ENCODE measurements at places on chromosomes 6 and 20.

GRCh38 chr6:32882879-32883250 is 28.9 kb downstream of the PSMB9 start:
- DNase-seq, result no peak

- no peak for DNase-seq
These were observed 851.2 kb upstream of the EYS start for GRCh38 chr6:66558189-66558588.

- DNase-seq, result no peak
These were observed 57.4 kb upstream of the TTPAL start for GRCh38 chr20:44418069-44418905.

GRCh38 chr6:139710556-139710955 is 336.1 kb upstream of the CITED2 start:
- DNase-seq, result no peak

GRCh38 chr6:13417431-13417830 is 70.0 kb downstream of the GFOD1 start:
- no peak for DNase-seq

DNA sequence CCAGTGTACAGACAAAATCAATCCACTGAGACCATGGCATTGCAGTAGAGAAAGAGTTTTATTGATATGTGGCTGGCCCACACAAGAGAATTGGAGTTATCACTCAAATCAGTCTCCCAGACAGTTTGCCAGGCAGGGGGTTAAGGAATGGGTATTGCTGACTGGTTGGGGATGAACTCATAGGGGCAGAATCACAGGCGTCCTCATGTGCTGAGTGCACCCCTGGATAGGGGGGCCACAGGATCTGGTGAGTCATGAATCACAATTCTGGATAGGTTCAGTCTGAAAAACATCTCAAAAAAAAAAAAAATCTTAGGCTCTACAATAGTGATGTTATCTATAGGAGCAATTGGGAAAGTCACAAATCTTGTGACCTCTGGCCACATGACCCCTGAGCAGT is 29.5 kb upstream of the ILRUN start:
- DNase-seq, result no peak

GRCh38 chr6:93104195-93104817 is 315.1 kb downstream of the EPHA7 start:
- no peak for DNase-seq

DNA sequence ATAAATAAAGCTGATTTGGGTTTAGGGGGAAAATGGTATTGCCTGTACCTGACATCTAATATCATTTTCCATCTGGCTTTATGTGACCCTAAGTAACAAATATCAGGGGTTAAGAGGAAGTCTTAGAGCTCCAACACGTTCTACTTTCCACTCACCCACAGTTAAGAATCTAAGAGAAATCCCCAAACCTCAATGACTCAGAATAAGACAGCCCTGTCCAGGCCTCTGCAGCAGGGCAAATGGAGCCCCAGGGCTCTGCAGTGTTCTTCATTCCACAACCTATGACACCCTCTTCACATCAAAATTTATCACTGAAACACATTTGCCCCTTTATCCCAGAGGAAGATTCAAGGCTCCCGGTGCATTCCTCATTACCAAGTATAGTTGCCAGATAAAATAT is 20.3 kb upstream of the TENT5A start:
- DNase-seq, result no peak

DNA sequence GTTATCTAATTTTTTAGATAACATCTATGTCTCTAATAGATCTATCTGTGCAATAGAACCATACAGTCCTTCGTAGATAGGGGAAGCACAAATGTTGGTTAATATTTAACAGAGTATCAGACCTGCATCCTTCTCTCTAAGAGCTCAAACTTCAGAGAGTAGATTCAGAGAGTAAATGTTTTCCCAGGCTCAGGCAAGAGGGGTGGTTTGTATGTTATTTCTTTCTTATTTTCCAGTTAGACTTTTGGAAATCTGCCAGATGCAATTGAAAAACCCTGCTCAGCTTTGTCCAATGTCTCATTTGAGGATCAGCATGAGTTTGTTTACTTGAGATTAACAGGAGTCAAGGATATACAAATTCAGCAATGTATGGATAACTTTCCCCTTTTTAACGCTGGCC is 361.9 kb downstream of the BCKDHB start:
- no peak for DNase-seq

DNA sequence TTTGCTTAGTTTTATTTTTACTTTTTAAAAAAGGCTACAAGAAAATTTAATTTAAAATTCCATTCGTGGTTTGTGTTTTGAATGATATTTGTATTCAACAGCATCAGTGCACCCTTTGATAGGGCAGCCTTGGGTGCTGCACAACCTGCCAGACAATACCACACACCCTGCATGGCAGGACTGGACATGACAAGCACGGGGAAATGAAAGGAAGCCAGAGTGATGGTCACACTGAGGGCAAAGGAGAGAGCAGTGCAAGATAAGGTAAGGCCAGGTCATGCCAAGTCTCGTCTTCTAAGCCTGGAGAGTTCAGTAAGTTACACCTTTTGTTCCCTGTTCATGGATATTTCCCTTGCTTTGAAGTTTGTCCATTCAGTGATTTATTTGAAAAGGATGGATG is 103.0 kb downstream of the ALDH8A1 start:
- no peak for DNase-seq

GRCh38 chr20:53826597-53827291 is 233.1 kb upstream of the ZNF217 start:
- no peak for DNase-seq

- no peak for DNase-seq
These were observed 102.2 kb downstream of the DACT2 start for GRCh38 chr6:168217216-168217879.

DNA sequence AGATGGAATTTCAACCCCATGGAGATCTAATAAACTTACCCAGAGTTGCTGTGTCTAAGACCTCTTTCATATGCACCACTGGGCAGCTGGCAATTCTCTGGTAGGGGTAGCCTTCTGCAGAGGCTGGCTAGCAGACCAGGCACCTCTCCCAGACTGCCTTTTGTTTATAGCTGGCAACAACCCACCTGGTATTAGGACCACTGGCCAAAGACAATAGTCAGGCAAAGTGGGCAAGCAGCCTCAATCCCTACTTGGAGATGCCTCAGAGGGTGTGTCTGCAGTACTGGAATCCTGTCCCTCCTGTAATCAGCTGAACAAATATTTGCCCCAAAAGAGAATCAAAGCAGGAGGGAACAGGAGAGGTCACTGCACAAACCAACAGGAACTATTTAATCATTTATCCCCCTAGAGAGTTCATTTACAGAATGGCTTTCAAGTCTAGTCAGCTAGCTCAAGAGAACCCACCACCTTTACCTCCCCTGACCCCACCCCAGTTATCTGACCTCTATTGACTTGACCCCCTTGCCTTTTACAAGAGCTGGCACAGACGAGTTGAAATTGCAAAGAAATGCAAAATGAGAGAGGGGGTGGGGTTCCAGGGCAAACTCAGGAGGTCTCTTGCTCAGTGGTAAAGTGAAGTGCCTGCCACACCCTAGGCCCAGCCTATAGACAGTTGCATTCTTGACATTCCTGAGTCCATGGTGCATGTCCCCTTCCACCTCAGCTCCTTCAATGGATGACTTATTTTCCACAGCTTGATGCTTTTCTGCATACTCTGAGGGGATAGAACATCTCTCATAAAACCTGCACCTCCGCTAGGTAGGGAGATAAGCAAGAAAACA is 2.8 kb downstream of the BCL2L1 start:
- no peak for DNase-seq

GRCh38 chr6:22306741-22307466 is 10.1 kb upstream of the PRL start:
- no peak for DNase-seq

GRCh38 chr6:44462335-44462734 is 74.8 kb downstream of the CDC5L start:
- DNase-seq, result no peak

DNA sequence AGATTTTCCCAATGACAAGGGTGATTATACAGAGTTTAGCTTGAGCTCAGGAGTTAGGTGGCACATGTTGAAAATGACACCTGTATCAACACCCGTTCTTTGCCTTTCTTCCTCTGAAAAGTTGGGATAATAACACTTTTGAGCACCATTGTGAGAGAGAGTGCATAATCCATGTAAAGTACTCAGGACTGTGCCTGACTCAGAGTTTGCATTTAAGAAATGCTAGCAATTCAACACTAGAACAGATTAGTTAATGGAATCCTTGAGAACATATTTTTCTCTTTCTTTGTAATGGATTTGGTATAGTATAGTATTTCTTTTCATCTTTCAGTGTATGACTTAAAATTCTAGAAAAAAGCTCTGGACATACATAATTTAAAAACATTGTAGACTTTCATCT is 449.2 kb downstream of the GJA1 start:
- no peak for DNase-seq

DNA sequence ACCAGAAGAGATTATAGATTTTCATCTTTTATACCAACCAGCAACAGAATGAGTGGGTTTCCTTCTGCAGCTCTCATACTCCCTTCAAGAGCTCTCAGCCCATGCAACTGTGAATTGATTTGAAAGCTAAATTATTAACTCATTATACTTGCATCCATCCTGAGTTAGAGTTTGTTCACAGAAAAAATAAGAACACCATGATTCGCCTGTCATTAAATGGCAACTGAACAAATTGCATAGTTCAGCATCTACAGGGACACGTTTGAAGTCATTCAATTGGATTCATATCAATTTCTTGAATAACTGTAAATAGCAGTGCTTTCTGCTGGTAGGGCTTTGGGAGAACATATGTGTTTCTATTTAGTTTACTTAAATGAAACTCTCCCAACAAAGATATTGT is 65.7 kb downstream of the NKAIN2 start:
- DNase-seq, result no peak

DNA sequence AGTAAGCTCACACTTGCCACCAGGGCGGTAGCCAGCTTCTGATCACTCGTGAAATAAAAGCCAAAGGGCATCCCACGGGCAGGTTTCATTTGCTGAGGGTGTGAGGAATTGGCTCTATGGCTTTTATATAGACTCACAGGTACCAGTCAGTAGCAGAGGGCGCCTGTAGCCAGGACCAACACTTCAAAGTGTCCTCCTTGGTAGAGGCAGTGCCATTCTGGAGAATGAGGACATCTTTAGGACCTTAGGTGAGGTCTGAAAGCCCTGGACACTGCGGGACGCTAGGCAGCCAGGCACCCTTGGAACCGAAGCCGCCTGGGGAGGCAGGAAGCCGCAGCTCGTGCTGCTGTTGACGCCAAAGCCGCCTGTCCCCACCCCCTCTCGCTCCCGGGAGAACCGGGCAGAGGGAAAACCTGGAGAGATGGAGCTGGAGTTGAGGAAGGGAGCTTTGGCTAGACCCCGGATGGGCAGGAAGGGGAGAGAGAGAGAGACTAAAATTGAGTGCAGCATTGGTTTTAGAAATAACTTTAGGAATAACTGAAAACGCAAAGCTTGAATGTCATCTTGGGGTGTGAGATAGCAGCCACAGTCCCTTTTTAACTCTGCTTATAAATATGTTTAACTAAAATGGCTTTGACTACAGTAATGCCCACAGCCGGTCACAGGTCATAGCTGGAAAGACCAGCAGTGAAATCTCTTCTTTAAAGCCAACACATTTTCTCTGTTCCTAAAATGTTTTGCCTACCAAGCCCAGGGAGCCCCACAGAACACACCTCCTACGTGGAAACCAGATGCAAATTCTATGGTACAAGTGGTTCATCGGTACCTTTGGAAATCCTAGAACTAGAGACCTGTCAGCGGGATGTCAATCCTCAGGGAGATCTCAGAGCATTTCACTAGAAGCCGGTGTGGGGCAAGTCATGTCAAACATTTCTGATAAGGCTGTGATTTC is 128.5 kb upstream of the CDYL start:
- DNase-seq, result no peak

GRCh38 chr6:90295854-90296340 is 746 bp downstream of the BACH2 start:
- DNase-seq, result peak; percentile 74

- DNase-seq, result no peak
These were observed 69.8 kb downstream of the ZHX3 start for GRCh38 chr20:41247523-41248367.

- no peak for DNase-seq
These were observed 435.5 kb upstream of the NRSN1 start for GRCh38 chr6:23690453-23691049.

- no peak for DNase-seq
These were observed 137.8 kb downstream of the CENPW start for GRCh38 chr6:126477678-126478077.

DNA sequence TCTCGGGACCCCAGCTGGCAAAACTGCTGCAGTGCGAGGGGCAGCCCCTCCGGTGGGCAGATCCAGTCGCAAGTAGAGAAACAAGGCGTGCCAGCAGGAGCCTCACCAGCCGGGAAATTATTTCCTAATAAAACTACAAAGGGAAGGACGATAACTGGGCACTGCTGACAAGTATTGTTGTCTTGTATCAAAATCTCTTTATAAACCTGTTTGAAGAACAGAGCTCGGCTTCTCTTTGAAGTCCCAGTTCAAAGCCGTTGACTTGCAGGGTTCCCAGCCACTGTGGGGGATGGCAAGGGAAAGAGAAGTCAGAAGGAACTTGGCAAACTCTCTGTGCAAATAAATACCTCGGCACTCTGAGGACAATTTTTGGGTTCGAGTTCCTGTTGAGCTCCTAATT is 504.5 kb downstream of the CD83 start:
- DNase-seq, result no peak

DNA sequence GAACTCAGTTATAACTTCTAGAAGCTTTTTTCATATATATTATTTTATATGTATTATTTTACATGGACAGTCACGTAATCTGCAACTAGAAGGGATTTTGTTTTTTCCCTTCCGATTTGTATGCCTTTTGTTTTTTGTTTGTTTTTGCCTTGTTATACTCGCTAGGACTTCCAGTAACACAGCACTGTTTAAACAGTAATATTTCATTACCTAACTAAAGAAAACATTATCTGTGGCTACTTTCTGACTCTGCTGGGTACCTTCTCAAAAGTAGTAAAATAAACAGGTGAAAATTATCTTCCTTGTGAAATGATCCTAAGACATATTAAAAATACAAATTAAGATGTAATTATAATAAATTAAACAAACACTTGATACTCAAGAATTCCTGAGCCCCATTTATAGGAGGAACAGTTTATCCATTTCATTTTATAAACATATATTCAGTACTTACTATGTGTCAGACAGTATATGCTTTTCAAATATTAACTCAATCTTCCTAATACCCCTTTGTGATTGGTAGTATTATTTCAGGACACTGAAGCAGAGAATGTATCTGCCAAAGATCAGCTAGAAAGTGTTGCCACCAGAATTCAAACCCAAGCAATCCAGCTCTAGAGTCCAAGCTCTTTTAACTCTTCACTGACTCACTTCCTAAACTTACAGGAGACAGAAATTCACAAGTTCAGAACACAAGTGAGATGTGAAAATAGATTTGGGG is 65.3 kb downstream of the MAP3K5 start:
- DNase-seq, result no peak

DNA sequence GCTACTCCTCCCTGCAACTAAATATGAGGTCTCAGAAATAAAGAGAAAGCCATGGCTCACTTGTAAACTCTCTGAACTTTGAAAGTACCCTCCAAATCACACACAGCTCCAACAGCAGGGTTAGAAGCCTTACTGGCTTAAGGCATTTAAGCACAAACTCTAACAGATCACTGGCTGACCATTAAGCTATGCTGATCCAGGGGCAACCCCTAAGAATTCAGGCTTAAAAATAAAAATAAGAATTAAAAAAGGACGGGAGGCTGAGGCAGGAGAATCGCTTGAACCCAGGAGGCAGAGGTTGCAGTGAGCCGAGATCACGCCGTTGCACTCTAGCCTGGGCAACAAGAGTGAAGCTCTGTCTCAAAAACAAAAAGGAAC is 21.8 kb downstream of the HLA-E start:
- no peak for DNase-seq

Measured in central memory CD4-positive, alpha-beta T cell (primary cell).